ENCODE measurements at places on chromosomes 12 and 14.

GRCh38 chr14:103891667-103892215, 36.5 kb upstream of the TDRD9 start:
- DNase-seq: no peak

GRCh38 chr12:66361703-66362102, 59.4 kb downstream of the HELB start:
- no peak for DNase-seq

GRCh38 chr12:94702696-94703095, 52.3 kb upstream of the TMCC3 start:
- DNase-seq: no peak

DNA sequence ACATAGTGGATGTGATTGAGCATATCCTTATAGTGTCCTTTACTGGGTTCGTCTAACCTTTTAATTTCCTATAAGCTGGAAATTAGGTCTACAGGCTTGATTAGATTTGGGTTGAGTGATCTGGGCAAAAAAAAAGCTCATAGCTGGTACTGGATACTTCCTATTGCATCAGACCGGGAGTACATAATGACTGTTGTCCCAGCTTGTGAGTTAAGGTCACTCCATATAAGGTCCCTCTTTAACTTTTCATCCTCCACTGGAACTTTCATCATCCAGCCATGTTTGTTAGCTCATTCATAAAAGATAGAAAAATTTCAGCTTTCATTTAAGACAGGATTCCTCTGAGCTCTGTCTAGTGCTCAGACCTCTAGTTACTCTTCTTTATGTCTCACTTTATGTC, 80.8 kb downstream of the C14orf132 start:
- DNase-seq: no peak

- DNase-seq: no peak
Observed at GRCh38 chr12:83514372-83514771, 827.7 kb downstream of the TMTC2 start.

DNA sequence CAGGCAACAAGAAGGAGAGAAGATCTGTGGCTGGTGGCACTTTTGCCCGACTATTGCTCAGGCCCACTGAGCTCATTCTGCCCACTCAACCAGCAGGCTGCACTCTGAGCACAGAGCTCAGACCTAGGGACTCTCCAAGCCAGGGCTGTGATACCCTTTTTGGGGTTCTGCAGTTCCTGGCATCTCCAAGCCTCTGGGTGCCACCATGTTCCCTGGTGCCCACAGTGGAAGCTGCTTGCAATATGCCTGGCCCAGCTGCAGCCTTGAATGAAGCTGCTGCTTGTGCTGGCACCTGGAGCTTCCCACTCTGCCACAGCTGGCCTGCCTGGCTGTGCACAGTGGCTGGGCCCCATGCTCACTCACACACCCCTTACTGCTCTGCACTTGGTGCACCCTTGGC, 236.1 kb downstream of the ADGRD1 start:
- DNase-seq: no peak

DNA sequence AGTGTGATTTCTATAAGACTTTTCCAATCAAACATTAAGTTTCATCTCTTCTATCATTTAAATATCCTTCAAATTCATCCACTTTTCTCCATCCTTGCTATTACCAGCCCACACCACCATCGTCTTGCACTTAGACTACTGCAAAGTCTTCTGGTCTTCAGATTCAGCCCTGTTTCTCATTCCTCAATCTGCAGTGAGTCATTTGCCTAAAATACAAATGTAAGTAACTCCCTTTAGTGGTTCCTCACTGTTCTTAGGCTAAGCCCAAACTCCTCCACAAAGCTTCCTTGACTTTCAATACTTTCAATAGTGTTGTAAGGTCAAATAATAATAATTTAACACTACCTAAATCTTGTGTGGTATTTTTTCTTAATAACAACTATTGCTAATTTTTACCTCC, 83.3 kb downstream of the PLEKHG7 start:
- no peak for DNase-seq

DNA sequence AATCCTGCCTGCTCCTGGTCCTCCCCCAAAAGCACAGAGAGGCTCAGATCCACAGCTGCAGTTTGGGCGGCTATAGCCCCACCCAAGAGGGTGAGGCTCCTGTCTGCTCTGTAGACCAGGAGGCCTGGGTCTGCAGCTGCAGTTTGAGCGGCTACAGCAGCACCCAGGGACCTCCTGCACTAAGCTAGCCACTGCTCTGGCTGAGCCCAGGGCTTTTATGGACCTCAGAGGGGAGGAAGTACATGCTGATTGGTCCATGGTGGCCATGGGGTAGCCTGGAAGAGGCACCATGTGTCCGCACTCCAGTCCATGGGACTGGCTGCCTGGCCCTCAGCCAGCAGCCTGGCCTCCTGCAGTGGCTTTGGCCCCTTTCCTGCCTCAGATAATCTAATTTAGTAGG, 49.6 kb upstream of the GSC start:
- no peak for DNase-seq

DNA sequence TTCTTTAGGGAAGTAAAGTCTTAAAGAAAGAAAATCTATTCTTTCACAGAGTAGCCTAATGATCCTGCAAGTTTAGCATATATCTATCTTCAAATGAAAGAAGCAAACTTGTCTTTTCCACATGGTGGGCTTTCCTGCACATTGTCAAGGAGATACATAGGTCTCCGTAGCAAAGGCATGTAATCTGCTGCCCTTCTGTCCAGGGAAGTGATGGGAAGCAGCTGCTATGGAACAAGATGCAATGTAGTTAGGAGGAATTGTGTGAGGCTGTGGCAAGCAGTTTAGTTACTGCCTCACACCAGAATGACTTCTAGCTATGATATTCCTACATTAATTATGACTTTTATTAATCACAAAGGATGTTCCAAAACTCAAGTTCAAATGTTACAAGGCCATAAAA, 174.4 kb downstream of the PDZRN4 start:
- no peak for DNase-seq

- no peak for DNase-seq
Observed at GRCh38 chr14:20194101-20194500, 3.4 kb downstream of the OR11G2 start.

GRCh38 chr12:116302166-116303058, 24.9 kb upstream of the MED13L start:
- no peak for DNase-seq

DNA sequence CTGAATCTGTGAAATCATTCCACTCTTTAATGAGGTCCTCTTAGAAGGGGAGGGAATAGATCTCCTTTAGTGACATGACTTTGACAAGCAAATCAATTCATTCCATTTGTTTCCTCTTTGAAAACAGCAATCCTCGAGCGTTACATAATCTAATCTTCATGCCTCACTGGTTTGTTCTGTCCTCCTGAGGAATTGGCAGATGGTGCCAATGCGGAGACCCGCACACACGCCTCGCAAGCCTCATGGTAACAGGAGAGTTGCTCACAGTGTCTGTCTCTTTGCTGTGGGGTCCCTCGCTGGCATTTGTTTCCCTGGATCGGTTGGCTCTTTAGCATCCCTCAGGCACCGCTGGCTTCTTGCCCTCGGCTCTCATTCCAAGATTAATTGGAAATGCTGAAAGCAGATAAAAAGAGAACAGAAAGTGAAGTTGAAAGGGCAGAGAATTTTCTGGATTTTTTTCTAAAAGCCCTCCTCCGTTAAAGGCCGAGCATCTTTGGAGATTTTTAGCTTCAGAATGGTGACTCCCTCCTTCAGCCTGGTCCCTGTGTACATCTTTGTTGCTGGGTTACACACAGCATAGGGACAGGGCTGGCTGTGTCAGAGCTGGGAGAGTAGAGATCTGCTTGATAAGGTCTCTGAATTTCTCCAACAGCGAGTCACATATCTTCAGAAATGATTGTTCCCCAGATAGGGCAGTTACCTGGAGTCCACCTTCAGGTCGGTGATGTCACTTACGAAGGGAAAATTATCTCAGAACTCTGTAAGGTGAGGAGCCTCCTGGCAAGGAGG, 10.1 kb upstream of the CABP1 start:
- no peak for DNase-seq

DNA sequence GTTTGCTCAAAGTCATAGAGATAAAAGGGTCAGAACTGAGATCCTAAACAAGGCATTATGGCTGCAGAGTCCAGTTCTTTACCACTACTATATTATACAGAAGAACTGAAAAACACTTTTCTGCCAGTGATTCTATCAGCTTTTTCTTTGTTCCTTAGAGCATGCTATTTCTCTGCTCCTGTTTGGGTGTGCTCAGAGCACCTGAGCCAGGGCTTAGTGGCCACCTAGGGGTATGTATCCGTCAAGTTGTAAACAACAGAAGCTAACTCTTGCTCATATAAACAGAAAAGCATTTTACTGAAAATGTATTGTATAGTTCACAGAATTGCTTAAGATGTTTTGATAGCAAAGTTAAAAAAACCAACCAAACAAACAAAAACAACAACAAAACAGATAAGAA, 470.8 kb downstream of the SLC16A7 start:
- no peak for DNase-seq

- peak; percentile 89 for DNase-seq
Observed at GRCh38 chr12:116123451-116124258, 153.8 kb downstream of the MED13L start.

Data from NCI-H2107 (cell line).